Activated CD4-positive, alpha-beta T cell treated with anti-CD3 and anti-CD28 coated beads, Interleukin-2, Interleukin-4, amounts not matched to agents 100 ng/mL and 50 ng/mL, durations not matched to agents 16 hours and 8 hours (primary cell): ENCODE measurements at places on chromosomes 16 and 17.

DNA sequence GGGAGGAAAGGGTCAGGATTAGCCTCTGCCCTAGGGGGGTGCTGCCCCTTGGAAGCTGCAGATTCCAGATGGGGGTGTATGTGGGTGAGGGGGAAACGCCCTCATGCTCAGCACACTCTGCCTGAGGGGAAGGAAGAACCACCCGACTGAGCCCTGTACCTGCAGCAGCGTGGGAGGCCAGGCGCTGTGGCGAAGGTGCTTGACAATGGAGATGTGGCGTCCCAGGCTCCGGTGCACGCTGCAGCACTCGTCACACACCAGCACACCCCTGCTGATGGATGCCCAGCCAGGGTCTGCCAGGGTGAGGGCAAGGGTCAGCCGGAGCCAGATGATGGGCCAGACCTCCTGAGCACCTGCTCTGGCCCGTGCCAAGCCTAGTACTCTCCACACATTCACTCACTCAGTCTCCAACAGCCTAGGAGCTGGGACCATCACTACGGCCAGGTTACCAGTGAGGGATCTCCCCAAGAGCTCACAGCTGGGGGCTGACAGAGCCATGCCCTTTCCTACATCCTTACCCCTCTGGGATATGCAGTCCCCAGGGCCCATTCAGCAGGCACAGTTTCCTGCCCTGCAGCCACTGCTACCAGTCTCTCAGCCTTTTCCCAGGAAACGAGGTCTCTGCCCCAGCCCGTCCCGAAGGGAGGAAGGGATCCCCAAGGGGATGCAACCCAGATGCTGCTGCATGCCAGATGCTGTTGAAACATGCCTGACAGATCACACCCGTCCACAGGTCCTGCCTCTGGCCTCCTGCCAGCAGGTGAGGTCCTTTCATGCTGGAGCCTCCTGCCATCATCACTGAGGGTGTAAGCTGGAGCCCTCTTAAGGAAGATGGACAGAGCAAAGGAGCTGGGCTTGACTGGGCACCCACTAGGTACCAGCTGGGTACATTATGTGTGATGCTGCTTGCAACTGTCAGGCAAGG lies 5.9 kb downstream of the GIT1 start:
- DNase-seq: no peak

DNA sequence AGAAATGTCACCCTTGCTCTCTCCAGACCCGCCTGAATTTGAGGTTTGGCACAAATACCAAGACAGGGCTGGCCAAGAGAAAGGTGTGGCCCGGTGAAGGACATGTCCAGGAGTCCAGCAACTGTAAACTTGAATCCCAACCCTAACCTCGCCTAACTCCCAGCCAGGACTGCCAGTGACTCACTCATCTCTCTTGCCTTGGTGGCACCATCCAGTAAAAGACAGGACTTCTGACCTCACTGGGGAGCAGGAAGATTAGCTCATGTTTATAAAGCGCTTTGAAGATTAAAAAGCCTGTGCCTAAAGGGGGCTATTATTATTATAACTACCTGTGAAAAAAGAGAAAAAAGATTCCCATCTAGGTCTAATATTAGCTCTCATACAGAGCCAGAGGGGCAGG lies 335.3 kb downstream of the SOX9 start:
- DNase-seq: no peak

DNA sequence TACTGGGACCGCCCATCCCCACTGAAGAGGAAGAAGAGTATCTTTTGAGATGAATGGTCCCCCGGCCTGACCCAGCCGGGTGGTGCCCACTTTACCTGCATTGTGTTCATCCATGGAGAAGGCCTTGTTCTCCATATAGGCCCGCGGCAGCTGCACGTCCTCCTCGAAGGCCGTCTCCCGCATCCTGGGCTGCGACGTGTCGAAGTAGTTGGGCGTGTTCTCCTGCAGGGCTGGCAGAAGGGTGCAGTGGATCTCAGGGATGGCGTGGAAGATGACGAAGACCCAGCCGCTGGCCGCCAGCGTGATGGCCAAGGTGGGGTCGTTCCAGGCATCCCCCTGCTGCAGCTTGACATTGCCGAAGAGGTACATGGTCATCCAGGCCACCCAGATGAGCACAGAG lies 12.9 kb downstream of the GPRC5B start:
- no peak for DNase-seq

- no peak for DNase-seq
These were observed 16.0 kb downstream of the NDUFAF8 start for GRCh38 chr17:81254955-81255717.
